Posterior vena cava (tissue), 2 donors: ENCODE measurements at places on chromosomes 1 and 21. TPM values are rescaled to one million over a fixed set of nuclear protein-coding genes. Genes with fewer than 3 reads are reported as not detected.

MX2 gene
- total RNA-seq = 17.6 TPM

ALPL gene
- 11.1 TPM for total RNA-seq

- no peak for DNase-seq
Measured at GRCh38 chr1:93021539-93022134, 57.4 kb upstream of the MTF2 start.

DNA sequence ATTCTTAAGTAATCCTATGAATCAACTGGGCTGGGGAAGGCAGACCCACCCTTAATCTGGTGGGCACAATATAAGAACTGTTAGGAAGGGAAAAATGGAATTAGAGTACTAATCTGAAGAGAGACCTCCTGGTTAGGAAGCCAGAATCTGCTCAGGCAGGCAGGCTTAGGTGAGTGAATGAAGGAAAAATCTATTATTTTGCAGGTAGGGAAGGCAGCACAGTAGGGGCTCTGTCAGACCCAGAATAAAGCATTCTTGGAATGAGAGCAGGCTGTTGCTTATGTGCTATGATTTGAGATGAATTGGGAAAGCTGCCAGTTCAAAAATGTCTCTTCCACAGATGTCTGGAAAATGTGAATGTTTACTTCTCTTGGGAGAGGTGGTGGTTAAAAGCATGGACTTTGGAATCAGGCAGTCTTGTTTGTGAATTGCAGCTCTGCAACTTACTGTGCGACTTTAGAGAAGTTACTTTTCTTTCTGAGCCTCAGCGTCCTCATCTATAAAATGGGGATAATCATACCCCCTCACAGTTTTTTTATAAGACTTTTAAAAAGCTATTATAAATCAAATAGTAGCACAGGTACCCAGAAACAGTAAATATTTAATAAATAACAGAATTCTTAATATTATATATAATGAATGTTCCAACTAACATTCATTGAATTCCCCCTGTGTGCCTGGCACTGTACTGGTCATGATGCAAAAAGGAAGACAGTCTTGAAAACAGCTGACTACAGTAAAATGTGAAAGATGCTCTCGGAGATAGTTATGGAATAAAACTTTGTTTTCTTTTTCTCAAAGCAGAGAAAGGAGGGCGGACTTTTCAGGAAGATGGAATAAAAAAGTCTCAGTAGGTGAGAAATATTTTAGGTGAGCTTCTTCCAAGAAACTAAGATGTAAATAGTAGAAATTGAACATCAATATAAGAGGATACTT, 15.3 kb upstream of the ZNF644 start:
- no peak for DNase-seq

GRCh38 chr1:214003233-214003632, 15.5 kb downstream of the PROX1 start:
- DNase-seq = no peak
